ENCODE measurements at places on chromosomes 3 and 15.

DNA sequence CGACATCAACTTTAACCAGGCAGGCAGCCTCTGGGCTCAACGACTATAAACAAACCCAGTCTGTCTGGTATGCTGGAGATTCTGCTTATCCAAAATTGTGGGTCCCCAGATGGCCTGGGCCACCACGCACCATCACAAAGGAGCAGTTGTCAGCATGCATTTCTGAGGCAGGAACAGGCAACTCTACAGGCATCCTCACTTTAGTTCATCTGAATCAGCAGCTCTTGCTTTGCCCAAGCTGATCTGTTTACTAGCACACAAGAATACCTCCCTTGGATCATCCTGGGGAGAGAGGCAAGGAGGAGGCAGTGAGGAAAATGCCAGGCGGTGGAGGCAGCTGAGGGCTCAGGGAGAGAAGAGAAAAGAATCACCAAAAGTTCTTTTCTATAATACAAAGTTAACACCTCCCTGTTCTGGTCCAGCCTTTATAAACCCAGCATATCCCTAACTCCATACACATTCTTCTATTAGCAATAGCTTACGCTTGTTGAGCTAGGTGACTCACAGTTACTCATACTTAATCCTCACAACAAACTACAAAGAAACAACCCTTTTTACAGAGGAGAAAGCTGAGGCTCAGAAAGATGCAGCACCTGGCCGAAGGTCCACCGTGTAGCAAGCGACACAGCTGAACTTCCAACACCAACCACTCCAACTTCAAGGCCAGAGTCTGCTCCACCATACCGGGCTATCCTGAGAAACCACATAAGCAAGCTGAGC is 33.6 kb downstream of the ZDHHC3 start:
- DNase-seq: no peak

GRCh38 chr15:35546511-35547381 is 781 bp upstream of the DPH6 start:
- no peak for DNase-seq

GRCh38 chr3:25086721-25087120 is 341.3 kb upstream of the RARB start:
- no peak for DNase-seq

DNA sequence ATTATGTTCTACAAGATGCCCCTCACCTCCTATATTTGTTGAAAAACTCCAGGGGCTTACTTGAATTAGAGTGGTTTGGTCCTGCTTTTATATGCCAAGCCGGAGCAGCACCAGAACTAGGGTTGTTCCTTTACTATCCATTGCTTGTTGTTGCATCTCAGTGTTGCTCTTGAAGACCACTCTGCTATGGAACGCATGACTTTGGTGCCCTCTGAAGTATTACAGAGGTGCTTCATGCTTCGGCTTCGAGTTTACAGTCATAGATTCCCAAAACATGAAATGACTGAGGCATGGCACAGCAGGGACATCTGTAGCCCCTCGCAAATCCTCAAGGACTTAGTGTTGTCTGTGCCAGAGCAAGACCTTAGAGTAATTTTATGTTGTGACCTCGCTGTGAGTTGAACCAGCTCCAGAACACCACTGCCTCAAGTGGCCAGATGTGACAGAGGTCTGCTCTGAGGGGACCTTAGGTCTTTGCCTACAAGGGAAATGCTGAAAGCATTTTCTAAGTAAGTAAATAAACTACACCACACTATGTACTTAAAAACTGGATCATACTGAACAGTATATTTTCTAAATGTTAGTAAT is 67.2 kb upstream of the SIAH2 start:
- DNase-seq: peak; percentile 42

GRCh38 chr3:182606905-182607504 is 186.3 kb upstream of the ATP11B start:
- DNase-seq: no peak

DNA sequence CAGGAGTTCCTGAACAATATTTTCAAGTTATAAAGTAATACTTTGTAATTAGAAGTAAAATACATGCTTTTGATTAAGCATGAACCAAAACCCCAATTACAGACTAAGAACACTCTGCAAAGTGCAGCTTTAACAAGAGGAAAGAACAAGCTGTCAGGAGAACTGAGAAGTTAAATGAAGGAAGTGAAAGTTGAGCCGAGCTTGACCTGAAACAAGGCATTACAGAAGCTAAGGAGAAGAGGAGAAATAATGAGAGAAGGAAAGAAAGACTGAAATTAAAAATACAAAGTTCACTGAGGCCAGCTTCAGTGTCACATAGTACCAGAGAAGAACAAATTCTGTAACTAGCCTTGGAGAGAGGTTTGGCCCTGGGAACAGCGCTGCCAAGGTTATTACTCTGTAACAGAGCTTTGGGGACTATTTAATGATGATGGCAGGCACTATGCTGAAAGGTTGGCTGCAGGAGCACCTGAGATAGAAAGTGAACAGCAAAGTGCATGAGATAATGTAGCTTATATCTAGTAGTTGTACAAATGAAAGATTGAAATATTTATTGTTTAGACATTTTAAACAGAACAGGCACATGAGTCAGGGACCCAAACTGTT is 241.9 kb upstream of the PEX5L start:
- DNase-seq: no peak

DNA sequence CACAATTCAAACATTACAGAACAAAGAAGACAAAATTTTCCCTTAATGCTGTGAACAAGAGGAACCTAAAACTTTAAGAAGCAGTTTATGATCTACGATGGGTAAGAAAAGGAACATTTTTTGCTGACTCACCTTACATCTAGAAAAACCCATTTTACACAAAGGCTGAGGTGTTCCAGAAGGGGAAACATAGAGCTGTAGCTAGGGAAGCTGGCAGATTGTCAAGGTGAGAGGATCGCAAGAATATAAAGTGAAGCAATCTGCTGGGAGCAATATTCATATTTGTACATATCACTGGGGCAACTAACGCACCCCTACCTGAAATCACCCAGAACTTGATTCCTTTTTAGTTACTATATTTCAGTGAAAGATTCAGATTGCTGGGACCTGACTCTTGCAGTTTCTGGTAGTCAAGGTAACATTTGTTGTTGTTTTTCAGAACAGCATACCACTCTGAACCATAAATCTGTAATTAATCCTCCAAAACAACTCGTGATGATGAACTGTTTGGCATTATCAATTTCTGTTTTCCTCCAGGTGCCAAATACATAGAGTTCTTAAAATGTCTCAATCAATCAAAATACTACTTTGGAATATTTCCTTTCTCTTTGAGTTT is 184.1 kb upstream of the LRRC3B start:
- no peak for DNase-seq

- DNase-seq: no peak
These were observed 629.2 kb upstream of the AGTR1 start for GRCh38 chr3:148068466-148068865.

- DNase-seq: no peak
These were observed 78.6 kb downstream of the PLD1 start for GRCh38 chr3:171731691-171732090.

- no peak for DNase-seq
These were observed 6.7 kb upstream of the ZNF609 start for GRCh38 chr15:64453689-64454037.
